Iris pigment epithelial cell (primary cell): ENCODE measurements at places on chromosomes 6 and 20.
A peak's percentile ranks its signal among the peaks of the same experiment; 100 is the strongest.

- DNase-seq = peak; percentile 89
Measured at GRCh38 chr6:113560908-113561307, 296.2 kb upstream of the MARCKS start.

GRCh38 chr6:53045891-53046673, 19.1 kb upstream of the FBXO9 start:
- no peak for DNase-seq

- DNase-seq = no peak
Measured at GRCh38 chr6:149363154-149363553, 36.9 kb upstream of the SUMO4 start.

DNA sequence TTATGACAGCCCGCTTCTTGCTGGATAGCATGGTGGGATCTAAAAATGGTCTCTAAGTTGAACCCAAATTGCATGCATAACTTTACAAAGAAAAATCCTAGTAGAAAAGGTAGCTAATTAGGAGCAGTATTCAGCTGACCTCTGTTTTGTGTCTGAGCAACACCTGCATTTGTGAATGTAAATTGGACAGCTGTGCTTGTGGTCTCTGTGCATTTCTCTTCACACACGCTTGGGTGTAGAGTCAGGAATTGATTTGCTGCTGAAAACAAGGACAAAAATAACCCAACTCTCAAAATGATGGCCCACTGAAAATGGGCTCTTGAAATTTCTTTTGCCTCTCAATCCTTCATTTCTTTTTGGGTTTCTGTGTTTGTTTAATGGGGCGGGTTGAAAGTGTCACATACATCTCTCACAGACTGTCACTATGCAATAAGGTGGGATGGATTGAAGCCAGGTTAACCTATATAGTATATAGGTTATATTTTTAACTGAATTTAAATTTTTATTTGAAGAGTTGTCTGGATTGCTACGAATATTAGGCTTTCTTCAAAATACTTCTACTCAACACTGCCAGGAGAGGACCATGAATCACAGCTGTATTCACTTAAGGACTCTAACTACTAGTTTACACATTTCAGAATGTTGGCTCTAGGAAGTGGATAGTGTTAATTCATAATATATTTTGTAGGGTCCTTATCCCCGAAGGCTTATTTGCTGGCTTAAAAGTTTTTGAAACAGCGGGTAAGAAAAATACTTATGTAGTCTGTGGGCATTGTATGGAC, 46.5 kb downstream of the SOBP start:
- DNase-seq = no peak

DNA sequence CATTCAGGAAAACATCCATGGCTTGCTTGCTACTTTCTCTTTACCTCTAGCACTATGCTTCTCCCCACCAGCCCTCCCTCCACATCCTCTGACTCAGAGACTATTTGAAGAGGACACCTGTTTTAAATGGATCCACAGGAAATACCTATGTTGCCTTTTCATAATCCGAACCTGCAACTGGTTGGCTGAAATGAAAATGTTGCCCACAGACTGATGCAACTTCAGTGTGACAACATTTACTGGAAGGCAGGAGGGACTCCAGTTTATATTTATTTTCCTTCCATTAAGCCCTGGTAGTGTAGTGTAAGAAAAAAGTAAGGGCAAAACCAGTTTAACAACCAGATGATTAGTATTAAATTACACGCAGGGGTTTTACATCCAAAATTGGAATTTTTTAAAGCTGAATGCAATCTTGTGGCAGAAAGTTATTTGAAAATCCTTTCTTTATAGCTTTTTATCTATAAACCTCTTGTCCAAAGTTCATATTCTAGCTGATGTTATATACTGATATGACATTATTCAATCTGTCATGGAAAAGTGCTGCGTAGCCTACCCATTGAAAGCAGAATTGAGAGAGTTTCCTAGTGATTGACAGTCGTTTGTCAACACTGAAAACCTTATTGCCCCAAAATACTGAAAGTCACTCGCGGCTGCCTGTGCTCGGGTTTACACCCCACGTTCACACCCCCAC, 881 bp upstream of the AIG1 start:
- peak; percentile 90 for DNase-seq

DNA sequence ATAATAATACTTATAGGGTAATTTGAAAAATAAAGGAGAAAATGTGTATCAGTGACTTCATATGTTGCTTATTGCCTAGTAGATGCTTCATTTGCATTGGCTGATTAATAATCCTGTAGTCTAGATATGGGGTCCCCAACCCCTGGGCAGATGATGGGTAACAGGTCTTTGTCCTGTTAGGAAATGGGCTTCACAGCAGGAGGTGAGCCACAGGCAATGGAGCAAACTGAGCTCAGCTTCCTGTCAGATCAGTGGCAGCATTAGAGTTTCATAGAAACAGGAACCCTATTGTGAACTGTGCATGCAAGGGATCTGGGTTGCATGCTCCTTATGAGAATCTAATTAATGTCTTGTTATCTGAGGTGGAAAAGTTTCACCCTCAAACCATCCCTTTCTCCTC, 1049.5 kb upstream of the EPHA7 start:
- DNase-seq = no peak

DNA sequence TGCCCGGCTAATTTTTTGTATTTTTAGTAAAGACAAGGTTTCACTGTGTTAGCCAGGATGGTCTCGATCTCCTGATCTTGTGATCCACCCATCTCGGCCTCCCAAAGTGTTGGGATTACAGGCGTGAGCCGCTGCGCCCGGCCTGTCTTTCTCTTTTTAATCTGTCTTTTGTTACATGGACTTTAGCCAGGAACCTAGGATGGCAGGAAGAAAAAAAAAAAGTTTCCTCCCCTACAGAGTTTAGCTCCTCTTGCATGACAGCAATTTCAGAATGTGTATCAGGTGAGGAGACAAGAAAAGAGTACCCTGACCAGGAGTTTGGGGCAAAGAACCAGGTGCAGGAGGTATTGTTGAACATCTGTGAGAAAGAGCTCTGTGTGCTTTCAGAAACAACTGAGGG, 21.4 kb upstream of the TXLNB start:
- DNase-seq = no peak

GRCh38 chr6:81770381-81770780, 17.9 kb upstream of the TENT5A start:
- no peak for DNase-seq

GRCh38 chr6:21611485-21611884, 17.9 kb downstream of the SOX4 start:
- no peak for DNase-seq

DNA sequence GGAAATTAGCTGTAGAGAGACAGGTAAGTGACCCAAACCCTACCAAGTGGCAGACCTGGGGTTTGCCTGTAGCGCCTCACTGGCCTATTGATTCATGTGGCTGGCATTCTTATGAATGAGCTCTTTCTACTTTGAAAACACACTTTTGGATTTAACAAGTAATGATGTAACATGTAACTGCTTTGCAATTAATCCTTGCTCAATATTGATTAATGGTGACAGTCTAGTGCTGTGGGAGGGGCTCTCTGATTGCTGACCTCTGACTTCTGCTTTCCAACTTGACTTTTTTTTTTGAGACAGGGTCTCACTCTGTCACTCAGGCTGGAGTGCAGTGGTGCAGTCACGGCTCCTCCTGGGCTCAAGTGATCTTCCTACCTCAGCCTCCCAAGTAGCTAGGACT, 82.7 kb downstream of the TIAM2 start:
- no peak for DNase-seq

DNA sequence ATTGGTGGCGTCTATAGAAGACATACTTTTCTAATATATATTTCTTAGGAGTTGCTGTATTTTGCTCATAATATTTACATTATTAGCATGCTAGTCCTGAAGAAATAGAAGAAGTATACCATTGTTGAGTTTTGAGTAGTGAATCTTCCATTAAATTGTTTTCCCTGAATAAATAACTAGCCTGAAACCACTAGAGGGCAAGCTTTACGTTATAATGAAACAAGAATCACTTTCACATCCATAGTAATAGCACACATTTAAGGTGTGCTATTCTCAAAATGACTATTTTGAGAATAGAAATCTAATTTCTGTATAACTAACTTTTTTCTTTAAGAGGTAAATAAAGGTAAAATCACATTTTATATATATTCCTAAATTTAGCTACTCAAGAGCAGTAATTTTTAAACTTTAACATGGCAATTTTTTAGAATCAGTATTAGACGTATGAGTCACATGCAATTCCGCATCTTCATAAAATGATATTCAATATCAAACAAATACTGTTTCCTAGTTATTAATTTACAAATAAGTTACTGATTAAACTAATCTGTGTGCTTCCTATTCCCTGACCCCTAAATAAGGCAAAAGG, 213.2 kb upstream of the MANEA start:
- DNase-seq = peak; percentile 16

DNA sequence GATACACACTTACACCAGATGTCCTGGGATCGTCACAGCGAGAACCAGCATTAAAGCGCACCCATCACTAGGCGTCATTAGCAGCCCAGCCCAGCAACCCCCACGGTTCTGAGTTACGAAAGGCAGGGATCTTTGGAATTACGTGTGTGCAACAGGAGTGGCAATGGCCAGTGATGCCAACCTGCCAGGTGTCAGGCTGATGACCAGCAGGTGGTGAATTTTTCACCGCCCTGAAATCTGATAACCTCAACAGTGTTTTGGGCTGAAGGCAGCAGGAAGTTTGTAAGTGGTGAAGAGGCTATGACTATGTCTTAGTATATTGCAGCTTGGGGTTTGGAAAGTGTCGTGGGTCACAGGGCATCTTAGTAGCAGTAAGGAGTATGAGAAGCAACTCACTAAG, 166.1 kb downstream of the TMEM242 start:
- DNase-seq = no peak

DNA sequence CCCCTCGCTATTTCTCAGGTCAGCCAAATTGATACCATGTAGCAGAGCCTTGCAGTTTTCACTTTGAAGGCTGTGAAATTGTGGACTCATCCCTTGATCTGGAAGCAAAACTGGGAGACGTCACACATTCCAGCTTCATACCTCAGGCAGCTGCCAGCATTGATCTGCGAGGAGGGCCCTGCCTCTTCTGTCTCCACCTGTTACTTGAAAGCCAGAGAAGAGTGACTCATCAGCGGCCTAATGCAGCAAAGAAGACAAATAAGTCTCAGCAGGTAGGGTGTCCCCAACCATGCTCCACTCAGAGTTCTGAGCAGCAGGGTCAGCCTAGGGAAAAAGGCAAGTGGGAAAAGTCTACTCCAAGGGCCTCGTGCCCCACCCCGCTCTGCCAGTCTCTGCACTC, 69.4 kb upstream of the BMP2 start:
- DNase-seq = peak; percentile 19

- DNase-seq = no peak
Measured at GRCh38 chr6:40477246-40478126, 109.7 kb downstream of the LRFN2 start.

DNA sequence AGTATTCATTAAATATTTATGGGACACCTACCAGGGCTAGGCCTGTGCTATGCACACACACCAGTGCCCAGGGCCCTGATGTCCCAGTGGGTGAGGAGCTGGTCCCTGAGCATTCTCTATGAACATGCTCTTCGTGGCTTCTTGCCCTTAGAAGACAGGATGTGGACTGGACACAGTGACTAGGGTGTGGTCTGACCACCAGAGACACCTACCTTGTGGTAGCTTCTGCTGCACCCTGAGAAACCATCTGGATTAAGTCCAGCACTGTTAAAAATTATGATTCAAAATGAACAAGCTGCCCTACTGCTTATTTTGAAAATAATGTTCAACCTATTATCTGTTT, 112.9 kb upstream of the RPS6KA2 start:
- no peak for DNase-seq

GRCh38 chr6:30207619-30208295, 5.4 kb downstream of the TRIM26 start:
- DNase-seq = peak; percentile 30

DNA sequence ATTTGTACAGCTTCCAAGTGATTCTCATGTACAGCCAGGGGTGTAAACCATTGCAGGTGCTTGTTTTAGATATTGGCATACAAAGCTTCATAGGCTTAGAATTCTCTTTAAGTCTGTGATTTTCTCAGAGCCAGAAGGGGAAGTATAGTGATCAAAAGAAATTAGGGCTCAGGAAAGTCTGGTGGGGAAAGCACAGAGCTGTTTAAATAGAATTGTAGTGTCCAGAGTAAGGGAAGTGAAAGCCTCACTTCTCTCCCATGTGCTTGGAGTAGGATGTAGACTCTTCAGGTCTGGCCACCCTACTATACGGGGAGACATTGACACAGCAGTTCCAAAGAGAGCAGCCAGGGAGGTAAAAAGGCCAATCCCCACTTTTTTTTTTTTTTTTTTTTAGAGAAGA, 10.4 kb downstream of the GCNT2 start:
- DNase-seq = no peak

GRCh38 chr6:14063756-14064155, 53.8 kb upstream of the CD83 start:
- no peak for DNase-seq

DNA sequence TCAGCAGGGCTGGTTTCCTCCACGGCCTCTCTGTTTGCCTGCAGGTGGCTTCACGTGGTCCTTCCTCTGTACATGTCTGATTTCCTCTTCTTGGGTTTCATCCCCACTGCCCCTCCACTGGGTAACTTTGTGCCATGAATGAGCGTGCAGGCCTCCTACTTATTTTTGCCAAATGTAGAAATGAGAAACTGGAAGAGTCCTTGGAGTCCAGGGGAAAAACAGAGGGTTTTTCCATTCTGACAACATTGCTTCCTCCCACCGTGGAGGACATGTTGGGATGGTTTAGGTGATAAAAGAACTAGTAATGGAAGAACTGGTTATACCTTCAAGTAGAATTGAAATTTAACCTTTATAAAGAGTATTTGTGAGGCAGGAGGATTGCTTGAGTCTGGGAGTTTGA, 699.5 kb downstream of the QKI start:
- DNase-seq = no peak

GRCh38 chr6:26398555-26398954, 3.5 kb upstream of the BTN3A1 start:
- no peak for DNase-seq

GRCh38 chr6:158207422-158207788, 39.3 kb downstream of the GTF2H5 start:
- peak; percentile 93 for DNase-seq

DNA sequence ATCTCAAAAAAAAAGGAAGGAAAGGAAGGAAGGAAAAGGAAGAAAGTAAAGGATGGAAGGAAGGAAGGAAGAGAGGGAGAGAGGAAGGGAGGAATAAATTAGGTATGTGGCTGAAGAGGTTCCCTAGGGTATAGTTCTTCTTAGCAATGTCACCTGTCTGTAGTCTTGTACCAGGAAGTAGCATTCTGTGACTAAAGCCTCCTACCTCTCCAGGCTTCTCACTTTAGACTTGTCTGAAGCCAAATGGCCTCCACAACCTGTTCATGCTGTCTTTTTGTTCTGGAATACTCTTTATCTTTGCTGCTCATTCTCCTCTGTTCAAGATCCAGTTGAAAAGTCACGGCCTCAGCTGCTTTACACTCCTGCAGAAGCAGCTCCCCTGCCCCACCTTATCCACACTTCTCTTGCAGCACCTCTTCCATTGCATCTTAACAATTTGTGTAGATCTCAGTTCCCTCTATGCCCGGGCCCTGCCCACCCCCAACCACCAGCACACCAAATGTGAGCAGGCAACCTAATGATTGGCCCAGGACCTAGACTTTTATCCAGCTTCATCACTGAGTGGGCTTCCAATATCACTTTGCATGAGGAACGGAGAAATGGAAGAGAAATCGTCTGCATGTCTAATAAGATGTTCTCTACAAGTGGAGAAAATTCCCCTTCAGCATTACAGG, 19.1 kb downstream of the GCNT2 start:
- no peak for DNase-seq

GRCh38 chr20:59832406-59833363, 100.8 kb downstream of the SYCP2 start:
- DNase-seq = no peak

- no peak for DNase-seq
Measured at GRCh38 chr6:66717801-66718200, 1010.8 kb upstream of the EYS start.
